ENCODE measurements at places on chromosomes 6 and 20. TPM values are rescaled to one million over a fixed set of nuclear protein-coding genes. Genes with fewer than 3 reads are reported as not detected.

The HMGCLL1 gene
- total RNA-seq, result 2.2 TPM

The PTCRA gene
- total RNA-seq, result not detected

DNA sequence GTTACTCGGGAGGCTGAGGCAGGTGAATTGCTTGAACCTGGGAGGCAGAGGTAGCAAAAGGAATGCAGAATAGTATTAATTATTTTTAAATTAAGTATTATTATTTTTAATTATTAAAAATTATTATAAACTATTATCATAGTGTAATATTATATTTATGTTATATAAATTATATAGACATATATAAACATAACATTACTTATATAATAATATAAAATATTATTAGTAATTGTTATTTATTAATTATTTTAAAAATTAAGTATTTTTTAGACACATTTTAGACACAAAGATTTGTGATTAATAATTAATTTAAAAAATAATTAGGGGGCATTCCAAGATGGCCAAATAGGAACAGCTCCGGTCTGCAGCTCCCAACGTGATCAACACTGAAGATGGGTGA is 31.7 kb upstream of the TGM3 start:
- DNase-seq, result no peak

DNA sequence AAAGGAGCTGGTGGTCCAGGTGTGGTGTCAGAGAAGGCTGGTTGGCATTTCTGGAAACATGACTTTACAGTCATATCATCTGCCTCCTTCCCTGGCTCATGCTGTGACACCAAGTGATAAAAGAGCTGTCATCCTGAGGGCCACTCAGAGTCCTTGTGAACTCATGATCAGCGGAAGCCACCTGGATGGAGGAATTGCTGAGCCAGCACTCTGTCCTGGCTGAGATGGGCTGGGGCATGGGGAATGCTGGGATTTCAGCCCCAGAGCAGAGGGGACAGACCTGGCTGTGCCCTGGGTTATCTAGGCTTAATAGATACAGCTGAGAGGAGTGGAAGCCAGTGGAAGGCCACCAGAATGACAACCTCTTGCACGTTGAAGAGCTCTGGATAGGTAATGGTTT is 214.3 kb downstream of the DHX35 start:
- DNase-seq, result no peak

- DNase-seq, result no peak
These were observed 969.9 kb upstream of the CITED2 start for GRCh38 chr6:140344142-140344913.

DNA sequence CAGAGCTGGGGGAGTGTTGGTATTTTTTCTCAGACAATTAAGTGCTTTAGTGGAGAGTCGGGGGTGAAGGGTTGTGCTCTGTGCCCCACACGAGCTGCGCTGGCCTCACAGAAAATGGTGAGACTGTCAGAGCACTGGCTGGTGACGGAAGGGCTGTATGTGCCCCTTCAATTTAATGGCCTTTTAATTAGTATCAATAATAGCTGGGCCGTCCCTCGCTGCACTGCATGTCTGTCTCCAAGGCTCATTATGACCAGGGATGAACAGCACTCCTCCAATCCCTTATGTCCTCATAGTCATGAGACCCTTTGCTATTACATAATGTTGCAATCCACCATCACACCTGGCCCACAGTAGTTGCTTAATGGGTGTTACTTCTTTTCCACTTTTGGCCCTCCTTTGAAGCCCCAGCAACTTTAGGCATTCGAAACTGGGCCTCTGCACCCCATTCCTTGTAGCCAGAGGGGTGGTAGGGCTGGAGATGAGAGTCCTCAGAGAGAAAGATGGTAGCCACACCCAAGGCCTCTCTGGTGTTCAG is 9.5 kb upstream of the RALY start:
- no peak for DNase-seq

- no peak for DNase-seq
These were observed 6.8 kb upstream of the CST8 start for GRCh38 chr20:23484081-23484480.

DNA sequence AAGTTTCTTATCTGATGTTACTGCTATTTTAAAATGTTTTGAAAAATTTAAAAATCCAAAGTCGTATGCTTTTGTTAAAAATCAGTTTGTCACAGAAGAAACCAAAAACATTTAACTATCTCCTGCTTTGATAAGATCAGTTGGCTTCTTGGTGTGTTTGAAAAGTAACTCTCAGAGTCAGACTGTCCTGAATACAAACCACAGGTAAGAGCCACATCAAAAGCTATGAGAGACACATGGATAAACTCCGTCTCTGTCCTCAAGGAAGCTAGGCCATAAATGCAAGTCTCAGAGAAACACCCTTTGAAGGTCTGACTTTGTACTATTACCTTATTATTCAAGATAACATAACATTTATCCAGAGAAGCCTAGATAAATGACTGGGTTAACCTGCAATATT is 7.7 kb downstream of the HBS1L start:
- no peak for DNase-seq
